ENCODE measurements at places on chromosomes 5 and 9. TPM values are rescaled to one million over a fixed set of nuclear protein-coding genes. Genes with fewer than 3 reads are reported as not detected.

DNA sequence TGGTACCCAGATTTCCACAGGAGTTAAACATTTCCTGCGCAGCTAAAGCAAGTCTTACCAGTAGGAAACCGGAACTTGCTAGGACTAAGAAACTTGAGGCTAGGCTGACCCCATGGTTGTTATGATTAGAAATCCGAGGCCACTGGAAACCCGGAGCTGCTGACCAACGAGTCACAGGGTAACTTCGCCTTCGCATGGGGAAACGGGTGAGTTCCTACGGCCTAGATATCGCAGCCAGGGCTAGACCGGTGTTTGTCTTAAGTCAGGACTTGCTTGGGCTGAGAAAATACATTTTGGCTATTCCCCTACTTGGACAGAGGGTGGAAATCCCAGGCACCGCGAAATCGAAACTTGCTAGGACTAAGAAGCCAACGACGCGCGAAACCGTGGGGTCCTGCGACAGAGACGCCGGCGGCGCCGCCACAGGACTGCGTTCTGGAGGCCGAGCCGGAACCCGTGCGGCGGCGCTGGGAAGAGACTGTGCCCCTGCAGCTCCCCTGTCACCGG, 1.6 kb upstream of the ANXA2R start:
- no peak for DNase-seq

- DNase-seq = no peak
Measured at GRCh38 chr9:137538058-137538457, 12.1 kb downstream of the PNPLA7 start.

GRCh38 chr5:126911986-126912385, 118.4 kb downstream of the MARCHF3 start:
- DNase-seq = no peak

RPL35 gene
- total RNA-seq = 1,317 TPM

COMMD10 gene
- 22.5 TPM for total RNA-seq

WDR38 gene
- total RNA-seq = not detected

ITGA1 gene
- 8.0 TPM for total RNA-seq
